ENCODE measurements at places on chromosomes 7 and 10. TPM values are rescaled to one million over a fixed set of nuclear protein-coding genes. Genes with fewer than 3 reads are reported as not detected.

GRCh38 chr10:4512671-4513240 is 313.3 kb upstream of the AKR1E2 start:
- H3K4me3 ChIP-seq, result no peak overlapping the region
- no peak overlapping the region for H3K27ac ChIP-seq
- H3K27me3 ChIP-seq, result peaks cover 8% of the 10 kb centered on the region
- H3K4me1 ChIP-seq, result peaks cover 11% of the 10 kb centered on the region
- no peaks in the 10 kb centered on the region for H3K36me3 ChIP-seq
- no peak for DNase-seq

GRCh38 chr7:52909131-52909530 is 126.3 kb upstream of the POM121L12 start:
- no peaks in the 10 kb centered on the region for H3K36me3 ChIP-seq
- H3K27me3 ChIP-seq, result no peaks in the 10 kb centered on the region
- no peak for DNase-seq
- H3K27ac ChIP-seq, result no peak overlapping the region
- no peak overlapping the region for H3K4me3 ChIP-seq

GRCh38 chr10:30619966-30620365 is 9.6 kb downstream of the LYZL2 start:
- DNase-seq, result no peak
- H3K27me3 ChIP-seq, result peaks cover 22% of the 10 kb centered on the region
- H3K4me3 ChIP-seq, result no peak overlapping the region
- no peaks in the 10 kb centered on the region for H3K36me3 ChIP-seq

- no peaks in the 10 kb centered on the region for H3K36me3 ChIP-seq
- H3K27me3 ChIP-seq, result peaks cover 84% of the 10 kb centered on the region
- peaks cover 19% of the 10 kb centered on the region for H3K4me1 ChIP-seq
- no peak overlapping the region for H3K27ac ChIP-seq
- DNase-seq, result no peak
Measured at GRCh38 chr7:27161214-27161720, 4.1 kb downstream of the HOXA9 start.

- H3K27me3 ChIP-seq, result peaks cover 7% of the 10 kb centered on the region
- no peak for DNase-seq
- no peaks in the 10 kb centered on the region for H3K4me1 ChIP-seq
- peaks cover 4% of the 10 kb centered on the region for H3K36me3 ChIP-seq
- H3K4me3 ChIP-seq, result no peak overlapping the region
Measured at GRCh38 chr10:3395458-3395861, 222.9 kb upstream of the PITRM1 start.

Gene TCF7L2
- 0.76 TPM for total RNA-seq
